ENCODE measurements at places on chromosomes 3 and 15. TPM values are rescaled to one million over a fixed set of nuclear protein-coding genes. Genes with fewer than 3 reads are reported as not detected.
A peak's percentile ranks its signal among the peaks of the same experiment; 100 is the strongest.

DNA sequence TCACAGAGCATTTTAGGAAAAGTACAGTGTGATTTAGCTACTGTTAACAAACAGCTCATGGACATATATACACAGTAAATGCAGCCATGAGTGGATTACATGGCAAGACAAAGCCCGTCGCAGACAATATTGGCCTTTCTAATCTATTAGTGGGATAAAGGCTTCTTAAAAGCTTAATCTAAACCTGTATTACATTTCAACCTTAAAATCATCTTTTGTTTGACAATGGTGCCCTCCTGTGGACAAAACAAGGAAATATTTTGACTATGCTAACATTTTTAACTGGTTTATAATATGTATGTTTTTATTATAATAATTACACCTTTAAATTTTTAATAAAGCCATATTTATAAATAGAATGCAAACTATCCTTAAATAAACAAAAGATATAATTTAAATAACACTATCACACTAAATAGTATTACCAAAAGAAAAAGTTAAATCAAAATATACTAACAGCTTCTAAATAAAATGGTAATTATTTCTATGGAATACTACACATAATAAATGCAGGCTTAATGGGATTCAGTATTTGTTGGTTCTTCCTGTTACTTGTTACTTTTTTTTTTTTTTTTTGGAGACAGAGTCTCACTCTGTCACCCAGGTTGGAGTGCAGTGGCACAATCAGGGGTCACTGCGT, 38.6 kb downstream of the TAFA4 start:
- no peak for DNase-seq

DNA sequence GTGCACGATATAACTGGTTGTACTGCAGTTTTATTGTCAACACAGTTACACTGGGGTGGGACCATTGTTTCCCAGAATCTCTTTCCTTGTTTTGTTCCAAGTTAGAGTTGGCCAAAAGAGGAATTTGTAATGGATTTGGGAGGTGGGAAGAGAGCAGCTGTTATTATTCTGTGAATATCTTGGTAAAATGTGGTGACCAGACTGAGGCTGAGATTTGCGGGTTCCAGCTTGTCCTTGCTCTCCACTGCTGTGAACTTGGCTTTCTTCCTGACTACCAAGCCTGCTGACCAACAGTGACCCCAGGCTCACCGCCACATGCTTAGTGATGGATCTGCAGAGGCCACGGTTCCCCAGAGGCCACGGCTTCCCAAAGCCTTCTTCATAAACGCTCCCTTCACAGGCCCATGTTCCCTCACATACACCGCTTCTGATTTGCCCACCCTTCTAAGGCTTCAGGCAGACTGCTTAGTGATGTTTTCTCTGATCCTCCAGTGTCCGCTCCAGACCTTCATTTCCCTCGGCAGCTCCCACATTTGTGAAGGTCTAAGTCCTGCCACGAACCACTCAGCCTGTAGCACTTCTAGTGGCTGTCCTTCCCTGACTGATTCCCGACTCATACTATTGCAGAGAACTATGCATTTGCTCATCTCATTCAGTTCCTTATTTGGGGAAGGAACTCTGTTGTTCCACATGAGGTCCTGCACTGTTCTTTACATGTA, 525.5 kb upstream of the RGMA start:
- DNase-seq = no peak

GRCh38 chr3:8776406-8776805, 7.0 kb upstream of the OXTR start:
- DNase-seq = no peak

ZCWPW2 gene
- total RNA-seq = 1.1 TPM

- DNase-seq = no peak
Observed at GRCh38 chr3:177596816-177597271, 399.6 kb upstream of the TBL1XR1 start.

SPINK8 gene
- not detected for total RNA-seq

GRCh38 chr3:160128056-160128455, 97.2 kb upstream of the C3orf80 start:
- no peak for DNase-seq

- DNase-seq = no peak
Observed at GRCh38 chr3:165800970-165801369, 36.3 kb downstream of the BCHE start.

DNA sequence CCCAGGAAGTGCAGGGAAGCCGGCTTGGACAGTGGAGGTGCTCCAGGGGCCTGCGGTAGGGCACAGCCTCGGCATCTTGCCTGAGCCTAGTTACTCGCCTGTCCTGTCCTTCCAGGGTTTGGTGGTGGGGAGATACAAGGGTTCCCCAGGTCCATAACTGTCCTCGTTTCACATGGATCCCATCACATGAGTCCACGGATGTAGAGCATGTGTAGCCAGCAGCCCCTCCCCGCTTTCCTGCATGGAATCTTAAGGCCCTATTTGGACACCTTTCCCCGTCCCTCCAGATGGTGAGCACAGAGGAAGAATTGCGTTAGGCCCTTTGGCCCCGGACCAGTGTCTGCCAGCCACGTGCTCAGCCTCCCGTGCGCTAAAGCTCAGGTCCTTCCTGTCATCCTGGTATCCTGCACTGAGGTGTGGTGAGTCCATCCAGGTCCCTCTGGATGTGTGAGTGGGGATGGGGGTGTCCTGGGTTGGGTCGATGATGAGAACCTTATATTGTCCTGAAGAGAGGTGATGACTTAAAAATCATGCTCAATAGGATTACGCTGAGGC, 230.4 kb downstream of the SNRPN start:
- DNase-seq = peak; percentile 20

- no peak for DNase-seq
Observed at GRCh38 chr15:33150431-33150941, 44.0 kb downstream of the FMN1 start.

CCDC12 gene
- 42.9 TPM for total RNA-seq

DNA sequence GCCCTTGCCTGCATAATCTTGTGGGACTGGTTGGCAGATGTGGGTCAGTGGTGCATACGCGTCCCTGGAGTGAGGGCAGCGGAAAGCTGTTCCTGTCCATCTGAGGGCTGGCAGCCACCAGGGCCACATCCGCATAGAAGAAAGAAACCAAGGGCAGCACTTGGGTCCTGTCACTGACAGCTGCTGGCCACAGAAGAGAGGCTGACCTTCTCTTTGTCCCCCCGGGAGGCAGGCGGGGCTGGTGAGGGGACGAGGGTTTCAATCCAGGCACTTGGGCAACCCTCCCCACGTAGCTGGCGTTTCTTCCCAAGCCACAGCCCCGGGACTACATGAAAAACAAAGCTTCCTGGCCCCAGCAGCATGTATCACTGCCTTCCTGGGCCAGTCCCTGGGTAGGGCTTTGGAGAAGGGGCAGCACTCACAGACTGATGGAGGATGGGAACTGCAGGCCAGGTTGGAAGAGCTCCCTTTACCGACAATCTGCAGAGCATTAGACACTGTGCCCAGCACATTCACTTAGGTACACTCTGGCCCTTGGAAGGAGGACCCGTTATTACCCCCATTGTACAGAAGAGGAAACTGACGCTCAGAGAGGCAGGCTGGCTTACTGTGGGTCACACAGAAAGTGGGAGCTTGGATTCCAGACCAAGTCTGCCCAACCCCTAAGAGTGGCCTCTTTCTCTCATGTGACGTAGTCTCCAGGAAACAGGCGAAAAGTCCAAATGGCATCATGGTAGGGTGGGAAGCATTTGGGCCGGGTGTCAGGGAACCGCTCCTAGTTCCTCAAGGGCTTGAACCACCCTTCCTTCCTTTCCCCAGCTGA, 78.8 kb upstream of the SLC6A6 start:
- no peak for DNase-seq

HESX1 gene
- 0.86 TPM for total RNA-seq

FAM3D gene
- 5.8 TPM for total RNA-seq

- DNase-seq = no peak
Observed at GRCh38 chr3:119792270-119792669, 10.4 kb downstream of the NR1I2 start.

DNA sequence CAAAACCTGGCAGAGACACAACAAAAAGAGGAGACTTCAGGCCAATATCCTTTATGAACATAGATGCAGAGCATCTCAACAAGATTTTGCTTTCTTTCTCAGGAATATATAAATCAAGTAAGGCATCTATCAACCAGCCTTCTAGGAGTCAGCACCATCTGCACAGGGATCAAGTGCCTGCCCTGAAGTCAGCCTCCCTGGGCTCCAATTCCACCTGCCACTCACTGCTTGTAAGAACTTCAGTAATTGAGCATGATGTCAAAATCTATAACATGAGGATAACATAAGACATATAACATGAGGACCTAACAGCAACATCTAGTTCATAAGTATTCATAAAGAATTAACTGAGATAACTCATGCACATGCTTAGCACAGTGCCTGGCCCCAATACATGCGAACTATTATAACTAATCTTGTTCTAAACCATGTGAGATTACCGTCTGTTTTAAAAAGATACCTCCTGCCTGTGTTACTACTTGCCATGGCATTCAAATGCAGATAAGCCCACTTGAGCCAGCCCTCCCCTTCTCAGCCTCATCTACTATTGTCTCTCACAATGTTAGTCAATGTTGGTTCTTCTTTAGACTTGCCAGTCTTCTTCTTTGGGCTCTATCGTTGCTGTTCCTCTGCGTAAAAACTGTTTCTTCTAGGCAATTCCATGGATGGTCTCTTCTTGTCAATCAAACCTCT, 91.6 kb downstream of the PLD1 start:
- DNase-seq = no peak

GRCh38 chr15:67745073-67746006, 80.0 kb upstream of the SKOR1 start:
- DNase-seq = no peak

CLRN1 gene
- not detected for total RNA-seq

DNA sequence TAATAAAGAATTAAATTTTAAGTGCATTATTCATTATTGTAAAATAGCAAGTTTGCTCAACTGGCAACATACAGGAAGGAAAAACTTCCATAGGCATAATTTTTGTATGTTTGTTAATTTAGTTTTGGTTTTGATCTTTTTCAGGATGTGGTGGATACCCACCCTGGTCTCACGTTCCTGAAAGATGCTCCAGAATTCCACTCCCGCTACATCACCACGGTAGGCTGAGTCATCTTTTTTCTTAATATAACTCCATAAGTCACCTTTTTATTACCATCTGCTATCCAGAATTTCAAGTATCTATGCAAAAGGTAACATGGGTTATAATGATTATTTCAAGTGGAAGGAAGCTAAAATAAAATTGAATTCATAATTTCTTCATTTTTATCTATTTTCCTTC, 104.8 kb downstream of the PPP2R3A start:
- DNase-seq = no peak

DNA sequence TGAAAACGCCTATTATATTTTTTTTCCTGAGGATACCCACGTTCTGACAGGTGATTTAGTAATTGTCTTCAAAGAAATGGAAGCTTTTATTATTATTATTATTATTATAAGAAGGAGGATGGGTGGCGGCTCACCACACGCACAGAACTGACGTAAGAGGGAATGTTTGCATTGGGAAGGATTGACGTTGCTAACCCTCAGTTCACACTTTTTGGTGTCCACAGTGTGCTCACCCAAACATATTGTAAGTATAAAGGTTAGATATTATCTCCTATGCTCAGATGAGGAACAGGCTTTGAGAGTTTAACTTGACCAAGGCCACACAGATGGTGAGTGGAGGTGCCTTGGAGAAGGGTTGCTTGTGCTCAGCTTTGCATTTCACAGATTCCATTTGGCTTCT, 533.5 kb upstream of the TBL1XR1 start:
- DNase-seq = no peak

Data from lower lobe of right lung (tissue), 2 donors.